HS-27A (cell line): ENCODE measurements at places on chromosomes 1 and 21.

GRCh38 chr1:55338448-55338820 lies 123.3 kb upstream of the USP24 start:
- DNase-seq: peak; percentile 69

DNA sequence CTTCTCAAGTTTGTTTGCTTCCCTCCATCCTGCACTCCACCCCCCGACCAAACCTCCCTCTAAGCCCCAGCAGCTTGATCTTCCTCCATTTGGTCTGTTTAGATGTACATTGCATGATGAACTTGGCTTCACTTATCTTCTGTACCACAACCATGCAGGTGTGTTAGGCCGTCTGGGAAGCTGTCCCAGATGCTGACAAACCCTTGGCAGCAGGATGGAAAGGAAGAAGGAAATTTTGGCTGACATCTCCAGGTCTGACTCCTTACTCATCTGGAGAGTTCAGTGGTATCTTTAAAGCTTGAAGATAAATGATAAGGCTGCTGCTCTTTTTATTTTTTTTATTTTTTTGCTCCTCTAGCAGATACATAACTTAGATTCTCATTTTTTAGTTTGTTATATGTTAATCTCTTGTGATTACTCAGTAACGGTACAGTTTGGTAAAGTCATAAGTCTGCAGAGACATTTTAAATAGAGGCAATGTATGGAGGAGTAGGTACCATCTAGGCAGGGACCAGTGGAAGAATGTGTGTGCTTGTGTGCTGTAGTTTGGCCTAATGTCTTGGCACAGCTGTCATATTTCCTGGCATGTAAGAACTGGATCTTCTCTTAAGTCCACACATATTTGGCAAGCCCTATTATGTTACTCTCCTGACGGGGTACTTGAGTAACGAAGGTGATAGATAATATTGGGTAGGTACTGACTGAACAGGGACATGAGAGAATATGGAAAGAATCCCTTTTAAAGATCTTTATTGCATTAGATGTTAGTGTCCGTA lies 79.7 kb downstream of the CACHD1 start:
- DNase-seq: no peak

DNA sequence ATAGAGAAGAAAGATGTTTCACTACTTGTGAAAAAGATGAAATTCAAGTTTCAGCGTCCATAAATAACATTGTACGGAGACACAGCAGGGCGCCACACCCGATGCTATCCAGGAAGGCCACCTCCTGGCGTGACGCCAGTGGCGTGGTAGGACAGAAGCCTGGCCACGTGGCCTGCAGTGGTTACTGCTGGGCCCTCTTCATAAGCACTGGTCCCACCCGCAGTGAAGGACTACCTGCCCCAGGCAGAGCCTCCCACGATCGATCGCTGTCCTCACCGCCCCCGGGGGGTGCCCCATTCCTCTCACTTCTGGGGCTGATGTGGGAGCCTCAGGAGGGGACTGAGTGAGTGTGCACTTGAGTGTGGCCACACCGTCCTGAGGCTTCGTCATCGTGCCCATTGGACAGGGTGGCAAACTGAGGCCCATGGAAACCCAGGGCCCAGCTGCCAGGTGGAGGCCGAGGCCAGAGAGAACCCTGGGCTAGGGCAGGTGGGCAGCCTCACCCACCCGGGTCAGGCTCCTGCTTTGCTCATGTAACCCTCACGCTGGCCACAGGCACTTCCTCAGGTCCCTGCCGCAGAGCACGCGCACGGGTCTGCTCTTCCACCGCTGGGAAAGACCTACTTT lies 11.7 kb upstream of the HES5 start:
- DNase-seq: no peak

- no peak for DNase-seq
Measured at GRCh38 chr1:30047576-30047975, 675.8 kb downstream of the MATN1 start.

GRCh38 chr1:71687376-71687775 lies 595.0 kb downstream of the NEGR1 start:
- no peak for DNase-seq

GRCh38 chr1:168608796-168609715 lies 32.7 kb downstream of the XCL1 start:
- no peak for DNase-seq

DNA sequence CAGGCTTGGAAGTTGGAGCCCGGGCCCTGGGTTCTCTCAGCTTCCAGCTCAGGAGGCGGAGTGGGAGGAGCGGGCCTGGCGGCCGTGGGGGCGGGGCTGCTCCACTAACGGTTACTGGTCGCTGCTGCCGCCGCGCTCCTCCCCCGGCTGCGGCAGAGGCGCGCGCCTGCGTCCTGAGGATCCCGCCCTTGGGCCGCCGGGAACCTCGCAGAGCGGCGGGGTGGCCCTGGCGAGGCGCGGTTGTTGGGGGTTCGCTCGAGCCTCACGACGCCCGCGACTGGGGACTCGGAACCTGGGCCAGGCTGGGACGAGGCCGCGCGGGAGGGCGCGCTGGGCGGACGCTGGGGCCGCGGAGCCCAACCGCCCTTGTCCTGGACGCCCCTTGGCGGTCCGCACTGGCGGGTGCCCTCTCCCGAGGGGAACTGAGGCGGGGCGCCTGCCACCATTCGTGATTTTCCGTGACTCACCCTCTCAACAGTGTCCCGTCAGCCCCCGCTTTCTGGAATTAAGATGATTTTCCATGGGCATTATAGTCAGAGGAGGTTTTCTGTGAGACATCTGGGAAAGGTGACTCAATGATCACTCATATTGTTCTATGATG lies 34.1 kb downstream of the OR2G3 start:
- DNase-seq: no peak

GRCh38 chr1:85445906-85446305 lies 19.1 kb downstream of the DDAH1 start:
- DNase-seq: no peak

DNA sequence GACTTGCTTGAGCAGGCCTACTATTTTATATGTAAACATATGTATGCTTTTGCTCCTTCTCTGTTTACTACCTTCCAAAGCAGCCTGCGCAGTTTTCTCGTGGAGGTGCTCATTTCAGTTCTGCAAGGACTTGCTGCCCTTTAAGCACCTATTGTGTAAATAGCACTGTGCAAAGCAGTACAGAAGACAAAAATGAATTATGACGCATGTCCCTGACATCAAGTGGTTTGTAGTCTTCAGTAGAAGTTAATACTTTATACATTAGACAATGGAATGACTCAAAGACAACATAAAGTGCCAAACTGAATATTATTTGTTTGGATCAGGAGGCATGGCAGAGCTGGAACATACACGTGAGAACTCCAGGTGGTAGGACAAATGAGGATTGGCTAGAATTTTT lies 611.7 kb downstream of the LMO4 start:
- DNase-seq: no peak

DNA sequence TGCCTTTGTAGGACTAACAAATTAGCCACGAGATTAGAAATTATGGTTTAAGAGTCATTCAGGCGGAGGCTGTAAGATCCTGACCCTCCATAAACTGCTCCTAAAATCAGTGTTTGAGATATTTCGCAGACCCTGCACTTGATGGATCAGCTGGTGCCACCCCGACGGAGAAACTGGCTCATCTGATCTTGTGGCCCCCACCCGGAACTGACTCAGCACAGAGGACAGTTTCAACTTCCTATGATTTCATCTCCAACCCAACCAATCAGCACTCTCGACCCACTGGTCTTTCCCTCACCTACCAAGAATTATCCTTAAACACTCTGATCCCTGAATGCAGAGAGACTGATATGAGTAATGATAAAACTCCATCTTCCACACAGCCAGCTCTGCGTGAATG lies 3.7 kb upstream of the JAM2 start:
- no peak for DNase-seq

GRCh38 chr1:115865704-115866380 lies 24.9 kb upstream of the NHLH2 start:
- DNase-seq: no peak

DNA sequence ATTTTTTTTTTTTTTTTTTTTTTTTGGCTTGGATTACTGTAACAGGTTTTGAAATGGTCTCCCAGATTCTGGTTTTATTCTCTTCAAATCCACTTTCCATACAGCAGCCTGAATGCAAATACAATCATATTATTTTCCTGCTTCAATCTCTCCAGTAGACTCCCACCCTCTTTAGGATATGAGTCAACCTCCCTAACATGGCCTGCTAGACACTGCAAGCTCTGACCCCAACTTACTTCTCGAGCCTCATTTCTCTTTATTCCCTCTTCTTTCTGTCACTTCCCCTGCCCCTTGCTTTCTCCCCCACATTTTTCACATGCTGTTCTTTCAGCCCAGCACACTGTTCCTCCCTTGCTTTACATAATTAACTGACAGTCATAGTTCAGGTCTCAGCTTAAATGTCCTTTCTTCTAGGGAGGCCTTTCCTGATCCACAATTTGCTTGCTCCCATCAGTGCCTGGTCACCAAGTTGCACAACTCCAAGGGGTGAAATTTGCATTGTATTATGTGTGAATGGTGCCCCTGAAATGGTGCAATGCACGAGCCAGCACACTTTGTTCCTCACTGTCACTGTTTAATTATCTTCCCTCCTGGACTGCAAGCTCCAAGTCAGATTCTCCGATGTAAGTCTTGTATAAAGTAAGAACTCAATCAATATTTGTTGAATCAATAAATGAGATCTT lies 22.1 kb upstream of the IL19 start:
- DNase-seq: no peak

GRCh38 chr1:231041719-231042261 lies 1.7 kb upstream of the FAM89A start:
- DNase-seq: no peak

GRCh38 chr1:20493309-20493708 lies 7.3 kb upstream of the CAMK2N1 start:
- no peak for DNase-seq

DNA sequence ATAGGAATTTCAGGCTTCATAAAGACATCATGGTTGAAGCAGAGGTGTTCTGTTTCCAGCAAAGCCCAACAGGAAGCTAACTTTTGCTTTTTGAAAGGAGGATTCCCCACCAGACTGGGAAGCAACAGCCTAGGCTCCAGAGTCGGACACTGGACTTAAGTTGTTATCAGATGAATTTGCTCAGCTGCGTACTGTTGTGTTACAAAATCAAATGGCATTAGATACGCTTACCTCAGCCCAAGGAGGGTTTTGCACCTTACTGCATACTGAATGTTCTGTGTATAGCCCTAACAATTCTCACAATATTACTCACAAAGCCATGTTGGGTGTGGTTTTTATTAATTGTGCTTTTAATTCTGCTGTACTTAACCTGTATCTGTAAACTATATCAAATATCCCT lies 547 bp upstream of the CHIA start:
- DNase-seq: no peak

DNA sequence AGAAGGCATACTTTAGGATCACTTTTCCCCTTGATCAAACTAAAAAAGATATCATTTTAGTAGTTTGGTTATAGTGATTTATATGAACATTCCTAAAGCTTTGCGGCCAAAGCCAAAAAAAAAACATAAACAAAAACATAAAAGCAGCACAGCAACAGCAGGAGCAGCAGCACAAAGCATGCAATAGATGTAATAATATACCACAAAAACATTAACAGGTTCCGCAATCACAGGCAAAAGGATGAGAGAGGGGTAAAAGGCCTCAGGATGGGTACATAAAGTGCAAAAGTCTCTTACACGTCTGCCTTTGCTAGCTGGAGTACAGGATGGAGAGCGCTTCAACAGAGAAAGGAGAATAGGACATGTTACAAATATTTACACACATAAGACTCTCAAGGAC lies 119.0 kb downstream of the COQ8A start:
- no peak for DNase-seq

GRCh38 chr1:64280001-64280400 lies 76.6 kb downstream of the UBE2U start:
- DNase-seq: no peak

DNA sequence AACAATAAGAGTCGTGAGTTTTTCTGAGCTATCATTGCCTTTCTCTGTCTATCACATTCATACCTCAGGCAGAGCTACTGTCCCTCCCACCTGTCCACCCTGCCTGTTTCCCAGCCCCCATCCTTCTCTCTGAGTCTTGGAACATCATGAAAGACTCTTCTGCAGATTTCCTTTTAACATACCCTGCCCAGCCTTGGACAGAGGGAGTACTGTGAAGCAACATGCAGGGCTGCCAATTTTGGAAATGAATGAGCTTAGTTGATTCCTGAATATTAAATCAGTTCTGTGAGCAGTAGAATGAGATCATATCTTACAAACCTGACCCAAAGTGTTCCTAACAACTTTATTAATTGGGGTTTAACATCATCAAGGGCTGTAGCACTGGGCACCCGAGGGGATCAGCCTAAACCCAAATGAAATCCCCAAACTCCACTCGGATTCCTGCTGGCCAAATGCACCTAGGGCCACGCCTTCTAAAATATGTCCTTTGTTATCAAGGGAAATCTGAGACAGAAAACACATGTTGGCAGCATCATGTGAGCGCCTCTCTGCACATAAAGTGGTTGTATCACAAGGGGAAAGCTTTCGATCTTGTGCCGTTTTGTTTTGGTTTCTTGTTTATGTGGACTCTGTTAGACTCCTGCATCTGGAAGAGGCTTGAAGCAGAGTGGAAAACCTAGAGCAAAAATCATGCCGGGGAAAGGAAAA lies 357.6 kb downstream of the KIF26B start:
- DNase-seq: no peak

DNA sequence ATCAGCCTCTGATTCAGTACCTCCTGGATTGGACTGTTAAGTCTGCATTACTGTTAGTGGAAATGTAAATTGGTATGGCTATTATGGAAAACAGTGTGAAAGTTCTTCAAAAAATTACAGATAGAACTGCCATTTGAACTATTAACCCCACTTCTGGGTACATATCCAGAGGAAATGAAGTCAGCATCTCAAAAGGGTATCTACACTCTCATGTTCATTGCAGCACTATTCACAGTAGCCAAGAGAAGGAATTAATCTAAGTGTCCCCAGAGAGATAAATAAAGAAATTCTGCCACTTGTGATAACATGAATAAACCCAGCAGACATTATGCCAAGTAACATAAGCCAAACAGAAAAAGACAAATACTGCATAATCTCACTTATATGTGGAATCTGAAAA lies 676.0 kb downstream of the PLA2G4A start:
- DNase-seq: no peak

GRCh38 chr1:183634429-183635065 lies 1.0 kb downstream of the ARPC5 start:
- DNase-seq: no peak

DNA sequence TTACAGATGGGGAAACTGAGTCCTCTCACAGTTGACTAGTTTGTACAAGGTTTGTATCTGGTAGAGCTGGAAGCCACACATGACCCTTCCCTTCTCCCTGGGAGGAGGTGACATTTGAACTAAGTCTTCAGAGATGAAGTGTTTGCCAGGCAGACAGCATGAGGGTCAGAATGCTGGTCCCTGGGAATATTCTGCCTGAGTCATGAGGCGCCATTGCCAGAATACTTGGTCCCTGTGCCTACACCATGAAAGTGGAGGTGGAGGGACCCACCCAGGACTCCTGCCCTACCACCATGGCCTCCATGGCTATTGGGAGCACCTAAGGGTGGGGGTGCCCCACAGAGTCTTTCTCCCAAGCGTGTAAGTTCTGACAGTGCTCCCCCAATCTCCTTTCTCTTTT lies 7.0 kb downstream of the RPS6KA1 start:
- DNase-seq: no peak

- DNase-seq: no peak
Measured at GRCh38 chr21:25557180-25557579, 50.1 kb downstream of the MRPL39 start.

- no peak for DNase-seq
Measured at GRCh38 chr1:208040821-208041297, 129.9 kb upstream of the CD34 start.

- no peak for DNase-seq
Measured at GRCh38 chr1:5220821-5221220, 566.4 kb downstream of the AJAP1 start.
